ENCODE measurements at places on chromosomes 13 and 19.

DNA sequence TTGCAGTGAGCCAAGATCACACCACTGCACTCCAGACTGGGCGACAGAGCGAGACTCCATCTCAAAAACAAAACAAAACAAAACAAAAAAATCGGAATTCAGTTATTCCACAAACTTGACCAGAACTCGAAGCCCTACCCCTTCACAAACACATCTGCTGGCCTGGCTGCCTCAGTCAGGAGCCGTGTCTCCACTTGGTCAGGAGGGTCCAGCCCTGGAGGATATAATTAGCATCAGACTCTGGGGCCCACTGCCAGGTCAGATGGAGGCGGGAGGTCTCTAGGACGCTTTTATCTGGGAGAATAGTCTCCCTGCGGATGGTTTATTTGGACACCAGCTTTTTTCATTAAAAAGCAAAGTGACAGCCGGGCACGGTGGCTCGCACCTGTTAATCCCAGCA is 8.0 kb downstream of the ELL start:
- no peak for DNase-seq

- DNase-seq = no peak
These were observed 18.2 kb downstream of the FCGBP start for GRCh38 chr19:39916236-39916635.

GRCh38 chr19:41530761-41531301 is 45.1 kb upstream of the CEACAM21 start:
- no peak for DNase-seq

GRCh38 chr13:35554972-35555623 is 78.6 kb upstream of the MAB21L1 start:
- no peak for DNase-seq

- no peak for DNase-seq
These were observed 402.1 kb downstream of the ZNF536 start for GRCh38 chr19:30774252-30774766.

DNA sequence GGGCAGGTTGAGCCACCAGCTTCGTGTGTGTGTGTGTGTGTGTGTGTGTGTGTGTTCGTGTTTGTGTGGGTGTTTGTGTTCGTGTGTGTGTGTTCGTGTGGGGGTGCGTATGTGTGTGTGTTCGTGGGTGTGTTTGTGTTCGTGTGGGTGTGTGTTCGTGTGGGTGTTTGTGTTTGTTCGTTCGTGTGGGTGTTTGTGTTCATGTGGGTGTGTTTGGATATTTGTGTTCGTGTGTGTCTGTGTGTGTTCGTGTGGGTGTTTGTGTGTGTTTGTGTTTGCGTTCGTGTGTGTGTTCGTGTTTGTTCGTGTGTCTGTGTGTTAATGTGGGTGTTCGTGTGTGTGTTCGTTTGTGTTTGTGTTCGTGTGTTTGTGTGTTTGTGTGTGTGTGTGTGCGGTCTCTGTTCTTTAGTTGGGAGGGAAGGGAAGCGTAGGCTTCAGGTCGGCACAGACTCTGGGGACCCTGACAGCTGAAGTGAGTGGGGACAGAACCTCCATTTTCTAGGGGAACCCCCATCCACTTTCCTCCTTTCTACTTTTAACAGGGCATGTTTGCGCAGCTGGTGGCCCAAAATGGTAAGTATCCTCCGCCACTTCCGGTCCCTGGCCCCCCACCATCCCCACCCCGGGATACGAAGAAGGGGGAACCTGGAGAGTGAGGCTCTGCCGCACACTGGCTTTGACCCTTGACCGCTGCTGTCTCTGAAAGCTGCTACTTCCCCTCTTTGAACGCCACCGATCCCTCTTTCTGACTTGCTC is 1.6 kb downstream of the TNFSF9 start:
- DNase-seq = no peak

GRCh38 chr19:2083174-2083854 is 12.8 kb downstream of the MOB3A start:
- no peak for DNase-seq

- no peak for DNase-seq
These were observed 117.4 kb upstream of the FNDC3A start for GRCh38 chr13:48858122-48858902.

- no peak for DNase-seq
These were observed 164.8 kb upstream of the KL start for GRCh38 chr13:32851083-32852069.

DNA sequence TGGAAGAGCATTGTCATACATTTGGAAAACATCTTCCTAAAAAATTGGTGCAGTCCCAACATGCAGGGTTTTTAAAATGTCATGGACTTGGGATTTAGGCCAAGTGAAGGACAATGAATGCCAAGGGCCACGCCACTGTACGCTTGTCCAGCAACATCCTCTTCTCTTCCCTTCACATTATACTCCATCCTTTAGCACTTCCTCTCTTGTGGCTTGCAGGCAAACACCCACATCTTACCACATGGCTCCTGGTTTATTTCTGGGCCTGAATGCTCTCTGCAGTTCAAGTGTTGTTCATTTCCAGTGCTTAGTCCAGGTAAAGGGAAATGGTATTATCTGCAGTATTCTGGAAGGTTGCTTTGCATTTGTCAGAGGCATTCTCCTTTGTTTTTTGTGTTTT is 45.0 kb downstream of the CBY2 start:
- no peak for DNase-seq

- DNase-seq = no peak
These were observed 1.0 kb downstream of the GPC5 start for GRCh38 chr13:91399189-91400062.

DNA sequence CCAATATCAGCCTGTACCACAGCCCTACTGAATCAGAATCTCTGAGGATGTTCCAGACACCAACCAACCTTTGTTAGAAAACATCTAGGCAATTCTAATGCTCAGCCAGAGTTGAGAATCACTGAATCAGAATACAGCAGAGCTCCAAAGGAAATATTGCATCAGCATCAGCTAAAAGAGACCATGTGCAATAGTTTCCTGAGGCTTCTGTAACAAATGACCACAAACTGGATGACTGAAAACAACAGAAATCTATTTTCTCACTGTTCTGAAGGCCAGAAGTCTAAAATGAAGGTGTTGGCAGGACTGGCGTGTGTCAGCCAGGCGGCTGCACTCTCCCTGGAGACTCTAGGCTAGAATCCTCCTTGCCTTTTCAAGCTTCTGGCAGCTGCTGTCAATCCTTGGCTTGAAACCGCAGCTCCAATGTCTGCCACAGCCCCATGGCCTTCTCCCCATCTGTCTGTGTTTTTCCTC is 1.2 kb upstream of the DCT start:
- no peak for DNase-seq

DNA sequence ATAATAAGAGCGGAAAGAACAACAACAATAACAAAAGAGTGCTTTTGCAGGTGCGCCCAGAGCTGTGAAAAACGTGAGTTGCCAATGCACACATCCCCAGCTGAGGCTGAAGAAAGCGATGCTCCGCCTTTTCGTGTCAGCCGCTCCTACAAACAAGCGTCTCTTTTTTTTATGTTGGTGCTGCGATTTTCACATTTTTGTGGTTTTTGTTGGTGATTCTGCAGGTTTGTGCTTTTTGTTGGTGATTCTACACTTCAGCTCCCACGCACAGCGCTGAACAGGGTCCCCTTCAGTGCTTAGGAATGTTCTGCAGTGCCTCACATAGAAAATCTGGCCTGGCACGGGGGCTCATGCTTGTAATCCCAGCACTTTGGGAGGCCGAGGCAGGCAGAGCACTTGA is 7.3 kb upstream of the SBK3 start:
- no peak for DNase-seq

- DNase-seq = no peak
These were observed 34.0 kb downstream of the GPC6 start for GRCh38 chr13:93260591-93260990.

- no peak for DNase-seq
These were observed 30.4 kb downstream of the ZNF536 start for GRCh38 chr19:30402436-30403202.

DNA sequence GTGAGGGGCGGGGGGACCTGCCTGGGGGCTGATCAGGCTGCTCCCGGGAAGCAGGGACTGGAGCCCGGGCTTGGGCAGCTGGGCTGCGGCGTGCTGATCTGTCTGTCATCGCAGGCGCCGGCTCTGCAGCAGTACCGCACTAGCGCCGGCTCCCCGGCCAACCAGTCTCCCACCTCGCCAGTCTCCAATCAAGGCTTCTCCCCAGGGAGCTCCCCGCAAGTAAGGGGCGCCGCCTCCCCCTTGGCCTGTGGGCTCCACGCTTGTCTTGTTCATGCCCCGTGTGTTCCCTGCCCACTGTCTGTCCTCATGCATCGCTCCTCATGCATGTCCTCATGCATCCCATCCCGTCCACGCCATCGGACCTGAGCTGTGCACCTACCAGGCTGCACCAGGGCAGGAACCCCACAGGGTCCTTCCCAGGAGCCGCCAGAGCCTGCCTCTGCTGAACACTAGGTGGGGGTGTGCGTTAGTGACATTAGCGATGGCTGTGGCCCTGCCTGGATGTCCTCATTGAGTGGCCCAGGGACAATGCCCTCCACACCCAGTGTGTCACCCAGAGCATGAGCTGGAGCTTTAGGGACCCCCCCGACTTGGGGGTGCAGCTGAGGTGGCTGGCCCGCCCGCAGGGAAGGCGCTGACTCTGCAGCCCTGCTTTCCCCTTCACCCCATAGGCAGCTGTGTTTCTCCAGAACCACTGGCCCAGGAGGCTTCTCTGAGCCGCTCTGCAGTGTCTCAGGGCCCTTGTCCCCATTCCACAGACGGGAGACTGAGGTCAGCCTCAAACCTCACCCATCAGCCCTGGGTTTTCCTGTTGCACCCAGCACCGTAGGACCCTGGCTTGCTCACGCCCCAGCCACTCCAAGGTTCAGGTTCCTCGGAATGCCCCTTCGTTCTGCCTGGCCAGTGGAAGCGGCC is 19.5 kb downstream of the COMP start:
- DNase-seq = no peak

DNA sequence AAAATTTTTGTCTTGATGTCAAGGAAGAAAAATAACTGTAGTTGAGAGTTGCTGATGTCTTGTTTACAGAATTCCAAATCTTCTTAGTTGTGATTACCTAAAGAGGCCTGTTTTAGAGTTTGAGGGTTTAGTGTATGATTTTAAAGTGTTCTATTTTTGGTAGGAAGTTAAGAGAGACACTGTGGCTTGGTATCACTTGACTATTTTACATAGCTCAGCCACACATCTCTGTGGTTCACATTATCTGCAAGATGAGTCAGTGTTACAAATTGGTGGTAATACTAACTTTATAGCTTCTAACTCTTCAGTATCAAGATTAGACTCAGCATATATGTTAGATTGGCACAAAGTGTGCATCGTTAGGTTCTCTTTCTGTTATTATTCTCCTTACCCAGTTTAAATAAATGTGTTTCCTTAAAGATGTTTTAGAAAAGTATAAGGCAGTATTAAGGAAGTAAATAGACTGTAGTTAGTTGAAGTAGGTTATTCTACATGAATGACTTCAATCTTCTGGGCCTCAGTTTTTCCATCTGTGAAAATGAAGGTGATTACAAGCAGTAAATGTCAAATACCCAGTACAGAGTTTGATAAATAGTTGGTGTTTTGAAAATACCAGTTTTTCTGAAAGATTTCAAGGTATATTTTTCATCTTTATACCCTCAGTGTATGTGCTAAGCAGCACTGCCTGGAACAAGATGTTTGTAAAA is 33.4 kb downstream of the COG6 start:
- no peak for DNase-seq

All from GM12864 (cell line).